Bronchial epithelial cell (primary cell): ENCODE measurements at places on chromosomes 7 and 10. TPM values are rescaled to one million over a fixed set of nuclear protein-coding genes. Genes with fewer than 3 reads are reported as not detected.

- peak; percentile 20 for DNase-seq
These were observed 507 bp downstream of the PDZD8 start for GRCh38 chr10:117374506-117375359.

DNA sequence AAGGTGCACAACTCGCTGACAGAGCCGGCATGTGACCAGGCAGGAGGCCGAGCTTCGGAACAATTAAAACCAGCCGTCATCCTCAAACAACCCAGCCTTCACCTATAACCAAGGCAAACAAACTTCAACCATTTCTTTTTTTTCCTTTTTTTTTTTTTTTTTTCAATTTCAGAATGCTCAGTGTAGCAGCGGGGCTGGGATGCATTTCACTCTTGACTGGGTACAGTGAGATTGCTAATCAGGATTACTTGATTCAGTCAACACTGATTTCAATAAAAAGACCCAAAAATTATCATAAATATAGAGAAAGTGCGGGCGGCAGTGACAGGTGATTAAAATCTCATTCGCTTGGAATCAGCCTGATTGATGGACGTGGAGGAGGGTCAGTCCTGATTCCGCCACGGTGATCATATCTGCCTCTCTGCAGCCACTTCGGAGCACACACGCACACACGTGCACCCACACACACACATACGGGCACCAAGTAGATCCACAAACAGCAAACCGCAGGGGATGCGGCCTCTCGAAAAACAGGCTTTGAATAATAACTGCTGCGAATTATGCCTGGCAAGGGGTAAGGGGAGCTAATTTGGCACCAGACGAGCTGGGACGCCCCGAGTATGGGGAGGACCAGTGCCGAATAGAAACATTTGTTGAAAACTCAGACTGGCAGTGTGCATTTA is 31.2 kb downstream of the EBF3 start:
- DNase-seq = no peak

DNA sequence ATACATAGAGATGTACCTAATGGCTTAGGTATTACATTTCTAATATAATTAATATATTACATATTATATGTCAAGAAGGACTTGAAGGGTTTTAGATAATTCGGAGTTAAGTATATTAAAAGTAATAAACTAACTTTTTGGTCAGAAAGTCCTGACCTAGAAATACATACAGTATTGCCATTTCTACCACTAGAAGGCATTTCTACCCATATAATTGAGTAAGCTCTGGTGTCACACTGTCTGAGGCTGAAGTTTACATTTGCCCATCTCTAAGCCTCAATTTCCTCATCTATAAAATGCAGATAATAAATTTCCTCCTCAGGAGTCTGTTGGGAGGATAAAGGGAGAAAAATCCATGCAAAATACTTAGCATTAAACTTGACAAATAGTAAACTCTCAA is 7.1 kb downstream of the FKBP14 start:
- no peak for DNase-seq

DNA sequence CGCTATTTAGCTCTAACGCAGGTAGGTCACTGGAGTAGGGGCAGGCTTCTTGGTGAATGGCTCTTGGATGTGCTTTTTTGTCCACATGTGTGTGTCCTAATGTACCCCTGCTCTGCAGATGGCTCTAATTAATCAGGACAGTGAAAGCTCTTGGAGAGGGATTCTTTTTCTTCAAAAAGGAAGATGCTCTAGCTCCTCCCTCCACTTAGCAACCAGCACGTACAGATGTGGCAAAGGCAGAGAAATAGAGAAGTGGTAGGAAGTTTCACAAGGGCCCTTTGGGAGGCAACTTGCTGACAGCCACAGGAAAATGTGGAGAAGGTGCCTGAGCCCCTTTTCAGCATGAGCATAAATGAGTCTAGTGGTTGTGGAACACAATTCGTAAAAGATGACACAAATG is 221.7 kb downstream of the PLXNA4 start:
- no peak for DNase-seq

- DNase-seq = peak; percentile 41
These were observed 284.3 kb downstream of the SORCS3 start for GRCh38 chr10:104925232-104925851.

DNA sequence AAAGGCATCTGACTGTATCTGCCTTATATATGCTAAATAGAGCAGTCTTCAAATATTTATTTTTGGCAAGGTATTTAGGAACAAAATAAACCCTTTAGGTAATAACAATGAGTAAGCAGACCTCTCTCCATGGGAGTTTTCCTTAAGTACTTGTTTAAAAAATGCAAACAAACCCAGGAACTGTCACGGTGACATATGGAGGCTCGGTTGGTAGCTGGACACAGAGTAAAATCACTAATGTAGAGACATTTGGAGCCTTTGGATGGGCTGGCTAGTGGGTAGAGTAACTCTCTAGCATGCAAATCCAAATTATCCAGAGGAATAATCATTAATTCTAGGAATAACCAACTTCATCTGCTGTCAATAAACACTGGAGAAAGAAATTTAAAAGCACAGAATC is 71.6 kb upstream of the LAMB4 start:
- no peak for DNase-seq

DNA sequence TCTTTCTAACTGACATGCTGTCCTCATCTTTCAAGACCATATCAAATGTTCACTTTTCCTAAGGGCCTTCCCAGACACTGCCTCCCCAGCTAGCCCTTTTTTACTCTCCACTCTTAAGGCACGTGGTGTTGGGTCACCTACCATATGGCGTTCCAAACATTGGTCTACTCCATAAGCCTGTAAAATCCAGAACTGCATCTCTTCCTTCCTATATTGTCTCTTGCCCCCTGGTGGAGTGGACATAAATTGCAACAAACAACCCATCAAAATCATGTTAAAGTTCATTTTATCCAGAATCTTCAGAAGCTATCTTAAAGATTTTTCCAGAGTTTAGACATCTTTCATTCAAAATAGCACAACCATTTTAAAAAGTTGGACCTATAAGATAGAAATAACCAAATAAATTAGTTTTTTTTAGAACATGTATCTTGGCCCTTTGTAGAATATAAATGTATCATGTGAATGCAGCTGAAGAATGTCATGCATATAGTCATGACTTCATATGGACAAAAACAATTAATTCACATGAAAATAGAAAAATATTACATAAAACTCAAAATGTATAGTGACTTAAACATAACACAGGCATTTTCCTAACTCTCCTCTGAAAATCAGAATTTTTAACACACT is 180.6 kb upstream of the CHRM2 start:
- DNase-seq = peak; percentile 27

- DNase-seq = no peak
These were observed 44.7 kb downstream of the SPAG6 start for GRCh38 chr10:22389856-22390589.

DNA sequence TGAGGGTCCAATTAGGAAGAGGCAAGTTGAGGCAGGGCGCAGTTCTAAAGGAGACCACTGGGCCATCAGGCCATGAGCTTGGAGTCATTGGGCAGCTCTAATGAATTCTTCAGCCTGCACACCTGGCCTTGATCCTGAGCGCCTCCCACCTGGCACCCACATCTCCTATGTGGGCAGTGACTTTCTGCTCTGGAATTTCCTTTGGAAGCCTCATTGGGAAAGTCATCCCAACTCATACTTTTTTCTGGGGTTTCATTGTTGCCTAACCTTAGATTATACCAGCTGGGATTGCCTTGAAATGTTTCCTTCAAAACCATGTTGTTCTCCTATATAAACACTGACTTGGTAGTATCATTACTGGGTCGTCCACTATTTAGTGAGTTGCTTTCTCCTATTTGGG is 54.1 kb downstream of the PLPP4 start:
- DNase-seq = peak; percentile 91

DNA sequence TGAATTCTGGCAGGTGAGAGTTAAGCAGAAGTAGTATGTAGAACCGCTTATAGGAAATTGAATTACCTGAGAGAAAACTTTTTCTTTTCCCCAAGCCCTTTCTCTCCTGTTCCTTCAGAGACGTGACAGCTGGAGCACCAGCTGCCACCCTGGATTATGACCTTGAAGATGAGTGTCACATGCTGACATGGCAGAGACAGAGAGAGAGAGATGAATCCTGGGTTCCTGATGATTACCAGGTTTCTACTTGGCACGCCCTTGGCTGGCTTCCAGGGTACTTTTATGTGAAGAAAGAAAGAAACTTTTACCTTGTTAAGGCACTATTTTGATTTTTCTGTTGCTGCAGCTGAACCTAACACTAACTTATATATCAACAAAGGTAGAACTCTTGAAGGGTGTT is 99.9 kb downstream of the GPR26 start:
- DNase-seq = no peak

DNA sequence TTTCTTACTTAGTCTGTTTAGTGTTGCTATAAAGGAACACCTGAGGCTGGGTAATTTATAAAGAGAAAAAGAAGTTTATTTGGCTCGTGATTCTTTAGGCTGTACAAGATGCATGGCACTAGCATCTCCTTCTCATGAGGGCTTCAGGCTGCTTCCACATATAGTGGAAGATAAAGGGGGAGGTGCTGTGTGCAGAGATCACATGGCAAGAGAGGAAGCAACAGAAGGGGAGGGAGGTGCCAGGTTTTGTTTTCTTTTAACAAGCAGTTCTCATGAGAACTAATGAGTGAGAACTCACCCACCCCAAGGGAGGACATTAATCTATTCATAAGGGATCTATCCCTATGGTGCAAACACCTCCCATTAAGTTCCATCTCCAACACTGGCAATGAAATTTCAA is 17.3 kb downstream of the CYP2E1 start:
- DNase-seq = no peak

- no peak for DNase-seq
These were observed 51.1 kb upstream of the GJD4 start for GRCh38 chr10:35554036-35554435.

- DNase-seq = no peak
These were observed 641.2 kb upstream of the LRRTM3 start for GRCh38 chr10:66284621-66285020.

GRCh38 chr7:127997226-127997922 is 33.9 kb downstream of the LRRC4 start:
- no peak for DNase-seq

DNA sequence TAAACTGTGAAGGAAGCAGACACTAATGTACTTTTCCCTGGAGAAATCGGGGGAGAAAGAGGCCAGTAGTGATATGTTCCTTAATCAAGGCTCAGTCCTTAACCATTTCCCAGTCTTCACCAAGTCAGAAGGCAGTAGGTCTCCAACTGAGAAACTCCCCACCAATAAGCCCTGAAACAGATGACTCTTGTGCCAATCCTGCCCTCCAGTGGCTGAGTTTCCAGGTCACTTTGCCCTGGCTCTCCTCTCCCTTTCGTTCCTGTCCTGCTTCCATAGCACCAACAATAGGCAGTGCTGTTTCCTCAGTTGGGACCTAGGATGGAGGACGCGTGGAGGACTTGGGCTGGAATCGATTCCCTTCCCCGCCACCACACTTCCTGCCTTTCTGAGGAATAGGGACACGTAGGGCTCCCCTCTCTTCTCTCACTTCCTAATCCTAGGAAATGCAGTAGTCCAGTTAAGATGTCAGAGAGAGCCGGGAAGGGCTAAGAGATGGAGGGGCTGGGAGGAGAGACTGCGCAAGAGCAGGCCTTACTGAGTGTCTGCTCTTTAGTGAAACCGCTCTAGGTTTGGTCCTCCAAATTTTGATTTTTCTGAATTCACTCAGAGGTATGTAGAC is 23.4 kb downstream of the ATOH7 start:
- DNase-seq = peak; percentile 66

DNA sequence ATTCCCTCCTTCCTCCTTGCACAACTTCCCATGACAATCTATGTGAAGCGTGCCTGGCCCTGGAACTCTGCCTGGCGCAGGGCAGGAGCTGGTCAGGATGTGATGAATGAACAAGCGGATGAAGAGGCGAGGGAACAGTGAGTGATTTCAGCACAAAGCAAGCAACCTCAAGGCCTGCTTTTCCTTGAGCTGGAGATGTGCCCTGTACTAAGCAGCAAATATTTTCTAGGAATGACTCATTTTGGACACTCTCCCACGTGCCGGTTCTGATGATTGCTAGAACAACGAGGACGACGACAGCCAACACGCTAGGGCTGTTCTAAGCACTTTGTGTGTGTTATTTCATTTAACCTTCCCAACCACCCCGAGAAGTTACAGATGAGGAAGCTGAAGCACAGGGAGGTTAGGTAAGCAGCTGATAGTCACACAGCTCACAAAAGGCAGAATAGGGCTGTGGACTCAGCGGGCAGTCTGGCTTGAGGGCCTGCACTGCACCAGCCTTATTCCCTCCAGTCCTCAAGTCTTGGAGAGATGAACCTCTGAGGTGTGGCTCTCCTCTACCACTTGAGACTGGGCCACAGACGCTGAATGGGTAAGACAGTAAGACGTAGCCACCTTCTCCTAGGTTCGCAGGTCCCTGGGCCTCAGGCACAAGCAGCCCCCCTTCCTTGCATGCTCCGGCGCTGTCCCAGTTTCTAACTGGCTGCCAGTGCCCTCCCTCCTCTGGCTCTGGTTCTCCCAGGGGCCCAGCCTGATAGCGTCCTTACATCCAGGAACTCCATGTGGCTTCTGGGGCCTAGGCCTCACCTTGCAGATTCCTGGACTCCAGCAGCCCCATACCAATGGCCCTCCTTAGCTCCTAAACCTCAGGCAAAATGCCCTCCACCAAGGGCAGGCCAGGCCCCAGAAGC is 59.0 kb downstream of the YKT6 start:
- DNase-seq = peak; percentile 81

DNA sequence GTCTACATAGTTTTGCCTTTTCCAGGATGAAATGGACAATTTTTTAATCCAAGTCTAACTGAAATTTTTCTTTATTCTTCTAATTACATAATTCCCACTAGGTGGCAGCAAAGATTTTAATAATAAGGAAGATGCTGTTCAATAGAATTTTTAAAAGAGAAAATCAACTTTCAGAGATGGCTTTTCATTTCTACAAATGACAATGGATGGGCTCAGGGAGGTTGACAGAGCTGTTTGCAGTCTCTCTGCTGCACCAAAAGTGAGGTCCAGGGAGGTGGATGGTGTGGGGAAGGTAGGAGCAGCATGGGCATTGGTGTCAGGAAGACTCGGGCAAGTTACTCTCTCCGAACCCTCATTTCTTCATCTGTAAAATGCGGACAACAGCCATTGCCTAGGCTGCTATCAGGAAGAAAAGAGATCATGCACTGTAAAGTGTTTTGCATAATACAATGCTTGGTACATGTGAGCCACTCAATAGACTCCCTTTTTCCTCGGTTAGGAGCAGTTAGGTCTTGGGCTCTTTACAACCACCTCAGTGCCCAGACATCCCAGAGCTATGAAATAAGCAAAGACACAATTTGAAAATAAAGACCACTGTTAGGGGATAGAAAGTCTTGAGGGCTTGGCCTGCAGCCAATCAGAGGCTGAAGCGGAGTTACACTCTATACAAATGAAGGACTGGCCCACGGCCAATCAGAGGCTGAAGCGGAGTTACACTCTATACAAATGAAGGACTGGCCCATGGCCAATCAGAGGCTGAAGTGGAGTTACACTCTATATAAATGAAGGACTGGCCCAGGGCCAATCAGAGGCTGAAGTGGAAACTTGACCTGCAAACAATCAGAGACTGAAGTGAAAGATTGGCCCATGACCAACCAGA is 107.1 kb downstream of the ABLIM1 start:
- DNase-seq = peak; percentile 45

TAS2R39 gene
- not detected in 2 replicates for total RNA-seq

DDC gene
- total RNA-seq = 0.26 TPM in 1 of 2 replicates, not detected in the other

SLC16A9 gene
- 2.9 and 7.8 TPM in 2 replicates for total RNA-seq

CRYGN gene
- total RNA-seq = not detected in 2 replicates

SLC13A1 gene
- not detected in 2 replicates for total RNA-seq

SPDYE18 gene
- total RNA-seq = 0.13 TPM in 1 of 2 replicates, not detected in the other

FOXI2 gene
- not detected in 2 replicates for total RNA-seq

GIMAP1 gene
- total RNA-seq = not detected in 2 replicates

SFTPA2 gene
- not detected in 2 replicates for total RNA-seq

GJD4 gene
- not detected in 2 replicates for total RNA-seq
